ENCODE measurements at places on chromosomes 16 and 17.

GRCh38 chr16:86252596-86252995 is 257.7 kb upstream of the FOXF1 start:
- H3K4me3 ChIP-seq, result no peak overlapping the region
- no peak overlapping the region for H3K27ac ChIP-seq
- no peak for DNase-seq
- H3K36me3 ChIP-seq, result no peaks in the 10 kb centered on the region
- no peaks in the 10 kb centered on the region for H3K4me1 ChIP-seq

- H3K27ac ChIP-seq, result peak overlapping the region; percentile 74
- H3K4me1 ChIP-seq, result peaks cover 28% of the 10 kb centered on the region
Measured at GRCh38 chr16:73093146-73094144, 45.5 kb upstream of the ZFHX3 start.

- no peak overlapping the region for H3K27ac ChIP-seq
- H3K36me3 ChIP-seq, result no peaks in the 10 kb centered on the region
- no peak for DNase-seq
- no peaks in the 10 kb centered on the region for H3K27me3 ChIP-seq
- no peak overlapping the region for H3K4me3 ChIP-seq
Measured at GRCh38 chr17:14712611-14713021, 411.7 kb downstream of the HS3ST3B1 start.

DNA sequence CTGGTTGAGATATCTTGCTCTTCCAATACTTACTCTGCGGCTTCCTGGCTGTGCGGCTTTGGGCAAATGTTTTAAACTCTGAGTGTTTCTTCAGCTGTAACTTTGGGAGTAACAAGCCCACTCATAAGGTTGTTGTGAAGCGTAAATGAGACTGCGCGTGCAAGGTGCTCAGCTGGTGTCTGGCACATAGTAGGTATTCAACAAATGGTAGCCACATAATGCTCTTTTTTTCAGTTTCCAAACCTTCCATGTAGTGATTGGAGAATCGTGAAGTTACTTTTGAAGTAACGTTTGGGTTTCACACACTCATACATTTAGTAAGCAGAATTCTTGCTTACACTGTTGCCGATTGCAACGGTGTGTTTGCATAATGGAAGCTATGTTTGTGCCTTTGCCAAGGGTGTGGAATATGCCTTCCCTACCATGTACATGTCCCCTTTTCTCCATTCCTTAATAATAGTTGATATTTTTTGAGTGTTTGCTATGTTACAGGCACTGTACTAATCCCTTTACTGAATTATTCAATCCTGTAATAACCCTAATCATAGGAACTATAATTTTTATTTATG is 829 bp downstream of the DHRS7B start:
- no peak for DNase-seq
- peak overlapping the region; percentile 98 for H3K27ac ChIP-seq
- no peaks in the 10 kb centered on the region for H3K27me3 ChIP-seq

- H3K4me1 ChIP-seq, result peaks cover 62% of the 10 kb centered on the region
- no peaks in the 10 kb centered on the region for H3K27me3 ChIP-seq
- H3K36me3 ChIP-seq, result no peaks in the 10 kb centered on the region
- H3K27ac ChIP-seq, result peak within 1 kb of the TSS; percentile 98
- DNase-seq, result no peak
Measured at GRCh38 chr17:68457168-68457538, at the start of gene WIPI1. Gene WIPI1, minus strand, starts transcription at chr17:68457496. Its CDS starts 75 bp downstream, at chr17:68457421.

- H3K27ac ChIP-seq, result no peak overlapping the region
- peaks cover 58% of the 10 kb centered on the region for H3K27me3 ChIP-seq
- no peaks in the 10 kb centered on the region for H3K4me1 ChIP-seq
- no peak overlapping the region for H3K4me3 ChIP-seq
Measured at GRCh38 chr16:86965840-86966550, 351.2 kb downstream of the C16orf95 start.

- H3K36me3 ChIP-seq, result no peaks in the 10 kb centered on the region
- DNase-seq, result no peak
- peak overlapping the region; percentile 50 for H3K27ac ChIP-seq
- H3K4me1 ChIP-seq, result no peaks in the 10 kb centered on the region
- no peaks in the 10 kb centered on the region for H3K27me3 ChIP-seq
- no peak overlapping the region for H3K4me3 ChIP-seq
Measured at GRCh38 chr17:67469208-67469980, 92.3 kb downstream of the PITPNC1 start.

DNA sequence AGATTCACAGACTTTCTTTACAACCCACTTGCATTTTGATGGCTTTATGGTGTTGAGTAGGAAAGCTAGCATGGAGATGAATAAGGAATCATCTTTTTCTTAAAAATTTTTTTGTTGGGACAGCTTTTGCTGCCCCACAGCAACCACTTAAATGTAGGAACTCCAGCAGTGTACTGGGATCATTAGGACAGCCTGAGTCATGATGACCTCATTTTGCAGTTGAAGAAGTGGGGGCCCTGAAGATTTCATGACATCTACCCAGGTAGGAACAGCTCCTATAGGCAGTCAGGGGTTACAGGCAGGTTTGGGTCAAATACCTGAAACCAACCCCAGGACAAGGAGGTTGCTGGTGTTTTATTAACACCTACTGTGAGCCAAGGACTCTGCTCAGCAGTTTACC is 2.1 kb downstream of the METTL22 start:
- H3K4me3 ChIP-seq, result peak overlapping the region; percentile 85
- no peaks in the 10 kb centered on the region for H3K27me3 ChIP-seq
- H3K36me3 ChIP-seq, result peaks cover 34% of the 10 kb centered on the region
- DNase-seq, result no peak

DNA sequence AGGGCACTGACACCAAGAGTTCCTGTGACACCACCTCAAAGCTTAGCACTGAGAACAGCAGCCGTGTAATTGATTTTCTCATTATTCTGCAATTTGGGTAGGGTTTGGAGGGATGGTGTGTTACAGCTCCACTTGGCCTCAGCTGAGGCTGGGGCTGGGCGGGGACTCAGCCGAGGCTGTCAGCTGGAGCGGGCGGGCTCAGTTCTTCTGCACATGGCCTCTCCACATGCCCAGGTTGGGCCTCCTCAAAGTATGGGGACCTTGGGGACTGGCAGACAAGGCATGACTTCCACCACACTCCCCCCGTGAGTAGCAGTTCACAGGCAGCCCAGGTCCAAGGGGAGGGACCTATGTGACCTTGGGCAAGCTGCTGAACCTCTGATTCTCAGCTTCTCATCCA is 171.5 kb downstream of the IRF8 start:
- no peaks in the 10 kb centered on the region for H3K4me1 ChIP-seq
- H3K4me3 ChIP-seq, result no peak overlapping the region
- H3K36me3 ChIP-seq, result no peaks in the 10 kb centered on the region
- DNase-seq, result no peak

DNA sequence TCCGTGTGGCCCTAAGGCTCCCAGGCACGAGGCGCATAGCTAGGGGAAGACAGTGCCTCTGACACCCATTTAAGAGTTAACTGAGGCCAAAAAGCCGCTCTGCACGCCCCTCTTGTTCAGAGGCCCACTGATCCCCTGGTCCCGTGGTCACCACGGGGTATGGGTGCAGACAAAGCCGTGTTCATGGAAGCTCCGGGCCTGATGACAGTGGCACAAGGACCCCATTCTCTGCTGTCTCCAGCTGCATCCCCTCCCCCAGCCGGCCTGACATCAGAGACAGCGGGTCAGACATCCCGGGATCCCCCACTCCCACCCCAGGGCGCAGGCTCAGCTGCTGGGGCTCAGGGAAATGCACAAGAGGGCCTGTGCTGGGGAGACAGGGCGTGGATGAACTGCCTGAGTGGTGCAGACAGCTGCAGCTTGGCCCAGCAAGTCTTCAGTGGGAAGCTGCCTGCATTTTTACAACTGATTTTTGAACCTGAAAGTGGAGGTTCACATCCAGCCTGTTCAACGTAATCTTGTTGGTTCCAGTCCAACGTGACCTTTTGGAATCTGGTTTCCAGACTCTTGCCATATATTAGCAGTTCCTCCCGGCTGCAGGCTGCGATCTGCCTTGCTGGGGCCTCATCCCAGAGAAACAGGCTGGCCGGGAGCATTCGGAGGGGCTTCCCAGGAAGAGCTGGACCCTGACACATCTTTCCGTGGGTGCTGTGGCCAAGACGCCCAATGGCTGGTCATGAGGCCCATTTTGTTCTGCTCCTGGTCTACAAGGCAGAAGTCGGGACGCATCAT is 9.7 kb upstream of the BAHCC1 start:
- no peak overlapping the region for H3K4me3 ChIP-seq
- peak; percentile 58 for DNase-seq
- H3K4me1 ChIP-seq, result peaks cover 21% of the 10 kb centered on the region
- H3K36me3 ChIP-seq, result no peaks in the 10 kb centered on the region

GRCh38 chr17:62822080-62822904 is 14.2 kb upstream of the MARCHF10 start:
- H3K27me3 ChIP-seq, result no peaks in the 10 kb centered on the region
- H3K4me1 ChIP-seq, result no peaks in the 10 kb centered on the region
- DNase-seq, result no peak
- H3K27ac ChIP-seq, result no peak overlapping the region
- no peak overlapping the region for H3K4me3 ChIP-seq
- no peaks in the 10 kb centered on the region for H3K36me3 ChIP-seq

DNA sequence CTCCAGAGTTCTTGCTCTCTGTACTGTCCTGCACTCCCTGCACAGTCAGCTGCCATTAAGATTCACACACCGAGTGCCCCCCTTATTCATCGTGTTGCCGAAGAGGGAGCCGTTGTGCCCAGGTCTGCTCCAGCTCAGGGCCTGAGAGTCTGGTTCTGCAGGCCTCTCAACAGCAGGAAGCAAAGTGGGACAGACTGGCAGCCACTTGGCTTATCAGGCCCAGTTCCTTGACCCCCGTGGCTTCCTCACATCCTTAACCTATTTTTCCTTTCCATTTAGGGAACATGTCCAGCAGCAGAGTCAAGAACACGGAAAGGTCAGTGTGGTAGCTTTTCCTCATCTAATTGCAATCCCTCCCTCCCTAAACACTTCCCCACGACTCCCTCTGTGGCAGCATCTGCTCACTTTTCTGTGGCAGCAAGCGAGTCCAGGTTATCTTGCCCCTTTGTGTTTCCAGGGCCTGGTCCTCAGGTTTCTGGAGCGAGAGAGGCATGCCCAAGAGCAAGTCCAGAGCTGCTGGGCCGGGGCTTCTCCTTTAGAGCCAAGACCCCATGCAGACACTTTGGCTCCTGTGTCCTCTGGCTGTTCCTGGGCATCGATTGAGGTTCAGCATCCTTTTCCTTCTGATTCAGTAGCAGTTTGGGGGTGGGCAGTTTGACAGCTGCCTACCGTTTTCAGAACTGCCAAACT is 22.1 kb upstream of the ADAM11 start:
- H3K27ac ChIP-seq, result no peak overlapping the region
- no peak for DNase-seq
- H3K36me3 ChIP-seq, result no peaks in the 10 kb centered on the region
- H3K4me1 ChIP-seq, result no peaks in the 10 kb centered on the region

DNA sequence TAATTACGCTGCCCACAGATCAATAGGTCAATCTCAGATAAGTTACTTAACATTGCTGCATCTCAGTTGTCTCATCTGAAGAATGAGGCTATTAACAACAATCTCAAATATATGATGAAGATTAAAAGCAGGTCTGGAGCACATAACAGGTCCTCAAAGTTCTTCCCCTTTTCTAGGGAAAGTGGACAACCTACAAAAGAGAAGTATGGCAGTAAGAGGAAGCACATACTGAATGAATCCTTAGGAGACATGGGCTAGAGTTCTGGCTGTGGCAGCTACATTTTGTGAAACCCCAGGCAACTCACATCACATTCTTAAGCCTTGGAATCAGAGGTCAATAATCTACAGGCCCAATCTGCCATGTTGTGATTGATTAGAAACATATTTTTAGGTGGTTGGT is 180.6 kb downstream of the PCTP start:
- H3K27ac ChIP-seq, result no peak overlapping the region
- no peaks in the 10 kb centered on the region for H3K4me1 ChIP-seq
- DNase-seq, result no peak
- no peaks in the 10 kb centered on the region for H3K36me3 ChIP-seq
- H3K4me3 ChIP-seq, result no peak overlapping the region

DNA sequence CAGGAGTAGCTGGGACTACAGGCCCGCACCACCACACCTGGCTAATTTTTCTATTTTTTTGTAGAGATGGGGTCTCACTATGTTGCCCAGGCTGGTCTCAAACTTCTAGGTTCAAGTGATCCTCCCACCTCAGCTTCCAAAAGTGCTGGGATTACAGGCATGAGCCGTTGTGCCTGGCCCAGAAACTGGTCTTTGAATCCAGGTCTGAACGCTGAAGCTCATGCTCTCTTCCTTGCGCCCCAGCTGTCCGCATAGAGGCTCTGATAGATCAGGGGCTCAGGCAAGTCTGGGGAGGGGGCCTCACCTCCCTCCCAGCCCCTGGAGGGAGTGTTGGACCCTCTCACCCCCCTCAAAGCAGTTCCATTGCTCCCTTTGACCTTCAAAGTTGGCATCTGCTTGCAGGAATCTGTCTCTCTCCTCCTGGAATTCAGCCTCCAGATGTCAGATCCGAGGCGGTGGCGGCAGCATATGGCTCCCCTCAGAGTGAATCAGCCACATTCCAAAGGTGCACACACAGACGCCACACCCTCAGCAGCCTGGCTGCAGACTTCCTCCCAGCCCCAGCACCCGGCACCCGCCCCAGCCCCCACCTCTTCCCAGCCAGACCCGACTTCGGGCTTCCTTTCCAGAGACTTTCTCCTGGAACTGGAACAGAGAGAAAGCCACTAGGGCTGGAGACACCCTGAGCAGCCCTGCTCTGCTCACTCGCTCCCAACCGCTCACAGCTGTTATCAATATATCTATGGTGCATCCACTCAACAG is 16.9 kb upstream of the GLIS2 start:
- H3K4me1 ChIP-seq, result peaks cover 17% of the 10 kb centered on the region
- H3K27ac ChIP-seq, result peak overlapping the region; percentile 63
- DNase-seq, result peak; percentile 82
- H3K4me3 ChIP-seq, result no peak overlapping the region
- H3K36me3 ChIP-seq, result no peaks in the 10 kb centered on the region
- no peaks in the 10 kb centered on the region for H3K27me3 ChIP-seq

- peak overlapping the region; percentile 90 for H3K27ac ChIP-seq
- peak overlapping the region; percentile 79 for H3K4me3 ChIP-seq
- DNase-seq, result no peak
- no peaks in the 10 kb centered on the region for H3K27me3 ChIP-seq
Measured at GRCh38 chr17:42608305-42609181, 631 bp downstream of the RETREG3 start.

- H3K4me1 ChIP-seq, result no peaks in the 10 kb centered on the region
- DNase-seq, result no peak
- H3K27me3 ChIP-seq, result peaks cover 2% of the 10 kb centered on the region
Measured at GRCh38 chr17:41131979-41132378, 8.0 kb upstream of the KRTAP4-12 start.

- DNase-seq, result peak; percentile 81
- H3K27ac ChIP-seq, result no peak overlapping the region
- no peaks in the 10 kb centered on the region for H3K36me3 ChIP-seq
Measured at GRCh38 chr17:17028059-17028877, 14.0 kb upstream of the MPRIP start.
